ENCODE measurements at places on chromosomes 2 and 18.
A peak's percentile ranks its signal among the peaks of the same experiment; 100 is the strongest.

- peak; percentile 27 for DNase-seq
Measured at GRCh38 chr2:100246163-100247145, 75.8 kb downstream of the LONRF2 start.

DNA sequence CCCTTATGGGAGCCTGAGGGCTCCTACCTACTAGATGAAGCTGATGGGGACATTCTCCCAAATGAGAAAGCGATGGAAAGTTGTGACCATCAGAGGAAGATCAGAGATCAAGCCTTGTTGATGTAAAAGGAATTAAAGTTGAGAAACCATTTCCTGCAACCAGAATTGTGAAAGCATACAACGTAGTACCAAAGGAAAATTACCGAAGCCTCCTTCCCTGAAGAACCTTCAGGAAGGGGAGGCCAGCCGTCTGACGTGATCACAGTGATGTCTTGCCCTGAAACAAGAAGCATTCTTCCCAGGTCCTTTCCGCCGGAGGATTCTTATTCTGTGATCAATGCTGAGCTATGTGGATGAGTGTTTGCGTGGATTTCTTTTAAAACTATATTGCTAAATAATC is 211.6 kb upstream of the TNP1 start:
- DNase-seq = no peak

DNA sequence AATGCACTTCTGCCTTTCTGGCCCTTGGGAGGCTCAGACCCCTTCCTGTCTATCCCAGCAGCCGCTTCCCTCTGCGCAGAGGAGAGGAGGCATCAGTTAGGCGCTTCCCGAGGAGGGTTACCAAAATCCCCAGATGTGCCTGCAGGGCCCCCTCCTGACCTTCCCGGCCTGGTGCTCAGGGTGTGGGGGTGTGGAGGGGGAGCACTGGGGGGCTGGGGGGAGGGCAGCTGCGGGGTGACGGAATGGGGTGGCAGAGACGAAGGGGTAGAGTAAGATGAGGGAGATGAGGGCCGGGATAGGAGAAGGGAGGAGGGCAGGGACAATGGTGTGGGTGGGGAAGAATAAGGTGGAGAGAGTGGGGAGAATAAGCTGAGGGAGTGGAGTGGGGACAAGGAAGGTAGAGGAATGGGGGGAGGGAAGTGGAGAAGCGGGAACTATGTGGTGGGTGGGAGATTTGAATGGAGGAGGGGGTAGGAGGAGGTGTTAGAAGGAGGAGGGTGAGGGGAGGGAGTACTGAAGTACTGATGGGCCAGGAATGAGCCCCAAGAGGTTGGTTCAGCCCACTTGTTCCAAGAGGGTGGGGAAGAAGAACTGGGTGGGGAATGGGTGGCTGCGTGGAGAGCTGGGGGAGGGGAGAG is 6.5 kb upstream of the ZAP70 start:
- DNase-seq = no peak

DNA sequence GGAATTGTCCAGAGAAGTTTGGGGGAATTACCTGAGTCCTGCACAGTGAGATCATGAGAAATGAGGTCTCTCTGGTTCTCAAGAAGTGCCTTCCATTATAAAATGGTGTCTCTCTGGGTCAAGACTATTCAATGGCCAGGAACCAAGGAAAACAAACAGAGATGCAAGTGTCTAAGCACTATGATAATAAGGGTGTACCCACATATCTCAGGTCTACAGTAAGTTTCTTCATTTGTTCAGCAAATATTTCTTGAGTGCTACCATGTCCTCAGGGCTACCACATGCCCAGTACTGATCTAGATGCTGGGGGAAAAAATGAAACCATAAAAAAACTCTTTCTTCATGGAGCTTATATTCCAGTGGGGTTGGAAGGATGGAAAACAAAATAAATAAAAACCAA is 170.0 kb downstream of the ACKR3 start:
- no peak for DNase-seq

DNA sequence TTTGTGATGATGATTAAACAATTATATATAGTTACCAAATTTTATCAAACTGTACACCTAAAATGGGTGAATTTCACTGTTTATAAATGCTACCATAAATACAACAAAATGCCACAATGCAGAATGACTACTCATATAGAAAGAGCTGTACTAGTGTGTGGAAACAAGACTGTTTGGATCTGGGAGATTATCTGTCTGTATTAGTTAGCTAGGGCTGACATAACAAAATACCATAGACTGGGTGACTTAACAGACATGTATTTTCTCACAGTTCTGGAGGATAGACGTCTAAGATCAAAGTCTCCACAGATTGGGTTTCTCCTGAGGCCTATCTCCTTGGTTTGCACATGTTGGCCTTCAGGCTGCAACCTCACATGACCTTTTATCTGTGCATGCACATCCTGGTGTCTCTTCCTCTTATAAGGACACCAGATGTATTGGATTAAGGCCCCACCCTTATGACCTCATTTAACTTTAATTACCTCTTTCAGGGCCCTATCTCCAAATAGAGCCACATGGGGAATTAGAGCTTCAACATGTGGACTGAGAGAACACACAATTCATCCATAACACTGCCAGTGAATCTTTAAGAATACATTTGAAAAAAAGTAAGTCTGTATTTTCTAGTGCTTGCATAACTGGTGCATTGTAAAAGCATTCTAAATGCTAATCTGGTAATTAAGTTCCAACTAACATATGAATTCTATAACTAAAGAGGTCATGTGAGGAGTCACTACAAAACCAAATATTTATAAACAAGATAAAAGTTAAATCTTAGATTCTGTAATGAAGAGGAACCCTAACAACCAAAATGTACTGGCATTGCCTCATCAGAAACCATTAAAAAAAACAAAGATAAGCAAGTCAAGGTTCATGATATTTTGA is 699.6 kb downstream of the NYAP2 start:
- DNase-seq = no peak

GRCh38 chr2:9782197-9782719 is 61.0 kb upstream of the TAF1B start:
- no peak for DNase-seq

GRCh38 chr2:203177361-203177760 is 61.5 kb upstream of the CYP20A1 start:
- DNase-seq = no peak

GRCh38 chr2:127701193-127701650 is at the start of gene SFT2D3:
Gene SFT2D3, plus strand, starts transcription at chr2:127701497. Its CDS starts 32 bp downstream, at chr2:127701529.
- peak; percentile 93 for DNase-seq
